ENCODE measurements at places on chromosomes 4 and X. TPM values are rescaled to one million over a fixed set of nuclear protein-coding genes. Genes with fewer than 3 reads are reported as not detected.

ADRA2C gene
- 3.7 TPM for total RNA-seq

F8A2 gene
- not detected for total RNA-seq

SPACA5 gene
- total RNA-seq, result not detected

XPNPEP2 gene
- total RNA-seq, result under 0.01 TPM

PPP1R3F gene
- 17.1 TPM for total RNA-seq

SPANXA2 gene
- total RNA-seq, result not detected

C4orf51 gene
- total RNA-seq, result not detected

- no peak for DNase-seq
These were observed 188.0 kb upstream of the TBC1D9 start for GRCh38 chr4:140944199-140944515.

- DNase-seq, result peak; percentile 12
These were observed 77.8 kb upstream of the SH3RF1 start for GRCh38 chr4:169348541-169348940.

DNA sequence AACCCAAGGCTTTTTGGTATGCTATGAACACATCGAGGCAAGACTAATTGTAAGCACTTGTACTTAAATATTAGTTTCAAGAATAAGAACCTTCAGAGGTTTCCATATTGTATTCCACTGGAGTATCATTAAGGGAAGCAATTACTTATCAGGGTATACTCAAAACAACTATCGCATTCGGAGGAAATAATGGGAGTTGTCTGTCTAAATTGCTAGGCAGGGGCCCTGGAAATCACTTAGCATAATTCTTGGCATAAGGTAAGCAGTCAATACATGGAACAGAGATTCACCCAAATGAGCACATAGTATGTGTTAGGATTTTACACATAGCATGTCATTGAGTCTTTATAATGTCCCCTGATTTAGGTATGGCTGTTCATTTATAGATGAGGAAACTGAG lies 249.4 kb downstream of the DHX15 start:
- no peak for DNase-seq

DNA sequence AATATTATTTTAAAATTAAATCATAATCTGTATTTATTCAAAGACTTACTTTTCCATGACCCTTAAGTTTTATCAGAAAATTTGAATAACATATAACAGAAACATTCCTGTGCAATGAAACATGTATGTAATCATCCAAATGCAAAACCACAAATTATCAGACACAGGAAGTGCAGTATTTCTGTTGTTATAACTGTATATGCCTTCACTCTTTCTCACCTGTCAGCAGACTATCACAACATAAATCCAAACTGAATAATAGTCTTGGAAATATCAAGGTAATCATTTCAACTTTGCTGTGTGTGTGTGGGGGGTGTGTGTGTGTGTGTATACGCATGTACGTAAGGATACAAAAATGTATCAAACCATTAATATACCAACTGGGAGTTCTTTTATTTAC lies 285.9 kb downstream of the SLC7A11 start:
- no peak for DNase-seq

GRCh38 chrX:17086317-17086716 lies 139.9 kb downstream of the REPS2 start:
- DNase-seq, result no peak

- peak; percentile 44 for DNase-seq
These were observed 21.3 kb downstream of the SPCS3 start for GRCh38 chr4:176340871-176341685.

DNA sequence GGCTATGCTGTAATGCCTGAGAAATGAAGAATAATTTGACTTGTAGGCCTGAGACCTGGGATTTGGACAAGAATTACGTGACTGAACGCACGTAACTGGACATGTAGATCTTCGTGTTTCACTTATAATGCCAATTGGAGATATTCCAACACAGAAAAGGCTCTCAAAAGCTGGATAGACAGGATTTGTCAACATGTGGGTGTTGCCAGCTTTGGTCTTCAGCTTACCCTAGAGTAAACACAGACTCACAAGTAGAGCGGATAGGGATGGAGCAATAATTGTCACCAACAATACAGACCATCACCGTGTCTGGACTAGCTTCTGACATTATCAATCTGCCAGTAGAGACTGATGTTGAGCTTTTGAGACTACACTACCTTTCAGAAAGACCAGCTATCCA lies 1511.0 kb upstream of the ADGRL3 start:
- DNase-seq, result no peak

DNA sequence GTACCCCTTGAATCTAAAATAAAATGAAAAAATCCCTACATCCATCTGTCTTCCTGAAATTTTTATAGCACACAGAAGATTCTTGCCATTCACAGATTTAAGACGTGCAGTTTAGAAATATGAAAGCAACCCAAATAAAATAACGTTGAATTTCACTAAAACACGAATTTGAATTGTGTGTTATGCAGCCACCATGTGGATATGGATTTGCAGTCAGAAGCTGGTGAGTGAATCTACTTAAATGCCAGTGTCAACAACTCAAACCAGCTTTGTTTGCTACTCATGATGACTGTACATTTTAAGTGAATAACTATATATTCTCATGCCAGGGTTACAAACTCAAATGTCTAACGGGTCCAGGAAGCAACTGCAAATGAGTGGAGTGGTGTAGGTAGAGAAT lies 173.0 kb upstream of the HAND2 start:
- no peak for DNase-seq

GRCh38 chrX:101676571-101676970 lies 16.9 kb upstream of the ARMCX2 start:
- no peak for DNase-seq

DNA sequence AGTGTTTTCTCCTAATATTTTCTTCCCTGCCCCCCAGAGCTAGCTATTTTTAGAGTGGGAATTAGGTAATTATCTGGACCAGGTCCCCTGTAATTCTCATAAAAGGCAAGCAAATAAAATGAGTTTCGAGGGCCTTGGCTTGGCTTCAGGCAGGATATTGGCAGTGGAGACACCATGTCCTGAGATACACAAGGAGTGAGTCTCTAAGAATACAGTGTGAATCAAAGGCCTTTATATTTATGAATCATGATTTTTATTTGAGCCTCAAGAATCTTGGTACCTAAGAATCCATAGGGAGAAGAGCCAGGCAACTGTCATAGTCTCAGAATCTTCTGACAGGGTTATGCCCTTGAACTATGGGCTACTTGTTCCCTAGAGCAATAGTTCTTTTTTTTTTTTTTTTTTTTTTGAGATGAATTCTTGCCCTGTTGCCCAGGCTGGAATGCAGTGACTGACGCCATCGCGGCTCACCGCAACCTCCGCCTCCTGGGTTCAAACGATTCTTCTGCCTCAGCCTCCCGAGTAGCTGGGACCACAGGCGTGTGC lies 205.4 kb downstream of the LDB2 start:
- DNase-seq, result no peak

- DNase-seq, result no peak
These were observed 30.0 kb downstream of the SMIM31 start for GRCh38 chr4:164783976-164784375.

DNA sequence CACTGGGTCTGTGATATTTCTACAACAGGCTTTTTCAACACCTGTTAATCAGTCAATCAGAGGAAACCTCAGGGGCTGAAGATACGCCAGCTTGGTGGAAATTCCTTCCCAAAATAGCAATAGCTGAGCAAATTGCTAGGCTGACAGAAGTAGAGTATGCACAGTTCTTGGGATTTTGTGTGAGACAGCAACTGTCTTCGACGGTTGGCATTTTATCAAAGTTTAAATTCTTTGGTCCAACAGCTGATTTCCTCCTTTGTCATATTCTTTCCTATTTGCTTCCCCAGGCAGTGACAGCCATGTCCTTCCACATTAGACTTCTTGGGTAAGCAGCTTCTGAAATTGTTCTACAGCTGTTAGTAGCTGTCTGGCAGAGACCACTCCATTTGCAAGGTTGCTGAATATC lies 8.0 kb upstream of the PALLD start:
- no peak for DNase-seq

DNA sequence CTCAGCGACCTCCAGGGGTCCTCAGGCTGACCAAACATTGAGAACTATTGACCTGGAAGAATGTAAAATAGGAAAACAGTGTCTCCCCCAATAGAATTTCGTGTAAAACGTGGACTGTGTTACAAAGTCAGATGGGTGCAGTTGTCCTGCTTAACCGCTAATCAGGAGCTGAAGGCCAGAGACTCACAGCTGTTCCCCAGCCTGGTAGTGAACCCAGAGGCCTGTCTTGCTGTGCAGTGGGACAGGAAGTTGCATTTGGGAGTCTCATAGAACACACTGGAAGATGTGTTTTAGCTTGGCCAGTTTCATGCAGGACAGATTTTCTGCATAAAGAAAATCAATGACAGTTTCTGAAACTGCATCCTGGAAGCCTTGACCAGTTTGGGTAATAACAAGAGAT lies 151.5 kb downstream of the PTTG2 start:
- no peak for DNase-seq

GRCh38 chrX:151996347-151996746 lies 21.9 kb upstream of the GABRE start:
- no peak for DNase-seq

DNA sequence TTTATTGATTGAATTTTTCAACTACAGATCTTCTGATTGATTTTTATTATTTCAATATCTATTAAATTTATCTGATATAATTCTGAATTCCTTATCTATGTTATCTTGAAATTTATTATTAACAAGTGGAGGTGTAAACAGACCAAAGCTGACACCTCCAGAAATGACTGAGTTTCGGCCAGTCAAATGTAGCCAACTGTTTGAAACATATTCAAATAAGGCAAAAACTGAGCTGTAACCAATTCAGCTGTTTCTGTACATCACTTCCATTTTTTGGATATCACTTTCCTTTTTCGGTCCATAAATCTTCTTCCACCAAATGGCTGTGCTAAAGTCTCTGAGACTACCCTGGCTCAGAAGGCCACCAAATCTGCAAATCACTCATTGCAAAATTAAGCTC lies 2127.3 kb upstream of the AGA start:
- no peak for DNase-seq

DNA sequence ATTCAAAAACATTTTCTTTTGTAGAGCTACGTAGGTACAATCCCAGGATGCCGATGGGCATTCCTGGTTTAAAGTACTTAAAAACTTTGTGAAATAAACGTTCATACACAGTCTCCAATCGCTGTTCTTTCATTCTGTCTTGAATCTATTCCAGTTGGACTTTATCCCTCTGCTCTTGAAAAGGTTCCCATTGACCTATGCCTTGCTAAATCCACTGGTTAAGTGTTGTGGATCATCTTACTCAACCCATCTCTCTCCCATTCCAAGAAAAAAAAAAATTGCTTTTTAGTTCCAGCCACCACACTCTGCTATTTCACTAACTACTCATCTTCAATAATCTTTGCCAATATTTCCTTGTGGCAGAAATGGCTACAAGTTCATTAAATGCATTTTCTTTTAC lies 542.3 kb upstream of the GRIA3 start:
- DNase-seq, result no peak

DNA sequence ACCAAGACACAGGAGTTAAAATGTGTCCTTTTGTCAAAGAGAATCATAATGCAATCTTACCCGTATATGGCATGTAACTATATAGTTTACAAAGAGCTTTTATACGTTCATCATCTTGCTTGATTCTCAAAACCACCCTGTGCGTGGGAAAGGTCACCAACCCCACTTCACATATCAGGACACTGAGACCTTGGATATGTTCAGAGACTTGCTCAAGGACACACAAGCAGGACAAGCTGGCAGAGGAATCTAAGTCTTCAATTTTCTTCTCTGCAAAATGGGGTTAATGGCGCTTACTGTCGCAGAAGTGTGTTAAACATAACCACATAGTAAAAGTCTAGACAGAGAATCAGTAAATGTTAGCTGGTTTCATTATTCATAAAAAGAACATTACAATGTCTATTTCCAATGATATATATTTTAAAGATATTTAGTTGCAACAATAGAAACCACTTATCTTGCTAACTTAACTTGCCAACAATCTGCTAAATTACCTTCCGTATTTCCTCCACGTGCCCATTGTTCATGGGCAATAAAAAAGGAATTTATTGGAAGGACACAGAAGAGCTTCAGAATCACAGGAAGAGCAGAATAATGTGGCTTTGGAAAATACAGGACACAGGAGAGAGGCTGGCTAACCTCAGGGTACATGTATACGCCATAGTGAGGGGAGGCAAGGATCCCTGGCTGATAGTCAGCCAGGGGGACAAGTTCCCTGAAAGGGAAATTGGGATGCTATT lies 64.6 kb upstream of the TAPT1 start:
- no peak for DNase-seq

Measured in frontal cortex (tissue), 4 donors.